ENCODE measurements at places on chromosomes 5 and 9.

GRCh38 chr9:76415154-76415553 lies 20.9 kb upstream of the RFK start:
- no peak for DNase-seq

- peak; percentile 21 for DNase-seq
These were observed at the start of gene WNK2 for GRCh38 chr9:93183663-93184431. TSS of gene WNK2 (plus strand) at chr9:93184139. CDS start at chr9:93184930, 791 bp downstream.

GRCh38 chr5:33588654-33589372 lies 148.0 kb downstream of the TARS1 start:
- no peak for DNase-seq

DNA sequence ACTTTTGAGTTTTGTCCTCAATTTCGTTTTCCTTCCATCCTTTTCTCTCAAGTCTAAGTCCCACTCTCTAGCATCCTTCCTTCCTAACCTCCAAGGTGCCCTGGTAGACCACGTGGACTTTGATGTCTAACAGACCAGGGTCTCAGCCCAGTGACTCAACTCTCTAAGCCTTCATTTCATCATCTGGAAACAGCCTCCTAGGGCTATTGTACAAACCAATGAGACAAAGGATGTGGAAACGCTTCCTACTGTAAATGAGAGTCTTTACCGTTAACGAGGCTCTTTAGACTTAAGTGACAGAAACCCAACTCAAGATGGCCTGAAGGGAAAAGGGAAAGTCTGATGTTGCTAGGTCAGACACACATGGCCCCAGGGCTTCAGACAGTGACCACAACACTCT lies 49.2 kb upstream of the CPLX2 start:
- DNase-seq, result no peak

DNA sequence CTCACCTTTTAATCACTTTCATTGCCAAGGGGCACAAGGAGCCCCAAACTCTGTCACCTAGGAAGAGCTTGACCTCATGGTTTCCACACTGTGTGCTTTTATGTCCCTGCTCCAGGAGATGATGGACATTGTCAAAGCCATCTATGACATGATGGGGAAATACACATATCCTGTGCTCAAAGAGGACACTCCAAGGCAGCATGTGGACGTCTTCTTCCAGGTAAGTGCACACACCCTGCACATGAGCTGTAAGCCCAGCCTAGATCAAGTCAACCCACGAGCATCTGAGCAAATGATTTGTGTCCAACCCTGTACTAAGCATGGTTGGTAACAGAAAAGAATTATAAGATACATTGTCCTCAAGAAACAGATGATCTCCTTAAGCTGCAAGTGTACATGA lies 50.8 kb upstream of the GABRP start:
- DNase-seq, result no peak

DNA sequence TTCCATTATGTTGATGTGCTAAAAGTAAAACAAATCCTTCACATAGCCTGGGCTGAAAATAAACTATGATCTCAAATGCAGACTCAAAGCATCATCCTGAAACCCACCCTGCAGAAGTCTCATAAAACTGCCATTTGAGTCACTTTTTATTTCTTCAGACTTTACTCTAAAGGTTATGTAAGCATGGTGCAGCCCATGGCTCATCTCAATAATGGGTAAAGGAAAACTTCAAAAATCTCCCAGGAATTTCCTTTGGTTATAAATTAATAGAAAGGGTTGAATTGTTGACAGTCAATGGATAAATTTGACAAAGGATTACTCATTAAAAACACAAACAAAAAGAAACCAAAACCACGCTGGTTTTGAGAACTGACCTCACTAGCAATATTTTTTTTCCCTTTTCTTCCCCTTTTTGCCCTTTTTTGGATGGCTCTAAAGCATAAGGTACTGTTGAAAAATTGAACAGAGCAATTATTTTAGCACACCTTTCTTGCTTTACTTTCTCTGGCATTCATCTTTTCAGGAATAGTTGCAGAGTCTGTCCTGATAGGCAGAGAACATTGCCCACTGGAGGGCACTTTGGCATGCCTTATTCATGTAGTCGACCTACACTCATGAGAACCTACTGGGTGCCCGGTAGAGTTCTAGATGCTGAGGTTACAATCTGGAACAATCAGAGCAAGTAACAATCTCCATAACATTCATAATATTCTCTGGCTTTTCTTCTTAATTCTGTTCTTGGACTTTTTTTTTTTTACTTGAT lies 191.4 kb downstream of the TMEM167A start:
- DNase-seq, result no peak

GRCh38 chr9:6098431-6098830 lies 83.0 kb upstream of the RANBP6 start:
- no peak for DNase-seq

GRCh38 chr9:113808391-113809358 lies 67.4 kb upstream of the ZNF618 start:
- no peak for DNase-seq

- DNase-seq, result no peak
These were observed 96.6 kb downstream of the GALNT10 start for GRCh38 chr5:154287136-154287535.
